AG08395 (cell line): ENCODE measurements at places on chromosomes 3 and 15.

DNA sequence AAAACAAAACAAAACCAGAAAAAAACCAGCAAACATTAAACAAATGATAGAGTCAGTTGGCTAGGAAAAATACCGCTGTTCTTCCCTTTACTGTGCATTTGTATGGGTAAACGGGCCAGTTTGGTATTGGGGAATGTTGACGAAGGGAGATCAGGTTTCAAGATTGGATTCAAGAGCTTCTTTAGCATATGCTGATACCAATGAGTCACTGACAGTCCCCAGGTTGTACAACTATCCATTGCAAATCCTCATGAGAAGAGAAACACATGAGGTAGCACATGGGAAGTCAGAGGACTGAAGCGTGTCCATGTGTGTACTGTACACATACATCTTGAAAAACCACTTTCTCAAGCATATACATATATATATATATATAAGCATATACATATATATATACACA is 25.6 kb downstream of the TIGIT start:
- peak; percentile 14 for DNase-seq

DNA sequence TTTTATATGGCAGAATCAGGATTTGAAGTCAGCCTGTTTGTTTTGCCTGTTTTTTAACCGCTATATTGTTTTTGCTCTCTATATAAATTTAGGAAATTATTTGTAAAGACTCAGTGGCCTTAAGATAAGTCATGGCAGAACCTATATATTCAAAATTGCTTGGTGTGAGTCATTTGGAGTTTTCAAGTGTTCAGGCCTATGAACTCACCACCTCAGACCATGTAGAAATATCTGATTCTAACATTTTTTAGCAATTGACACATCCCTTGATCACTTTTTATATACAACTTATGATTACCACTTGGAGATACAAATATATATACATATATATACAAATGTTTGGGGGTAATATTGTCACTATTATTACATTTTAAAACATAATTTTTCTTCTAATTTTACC is 95.7 kb downstream of the VGLL3 start:
- no peak for DNase-seq

DNA sequence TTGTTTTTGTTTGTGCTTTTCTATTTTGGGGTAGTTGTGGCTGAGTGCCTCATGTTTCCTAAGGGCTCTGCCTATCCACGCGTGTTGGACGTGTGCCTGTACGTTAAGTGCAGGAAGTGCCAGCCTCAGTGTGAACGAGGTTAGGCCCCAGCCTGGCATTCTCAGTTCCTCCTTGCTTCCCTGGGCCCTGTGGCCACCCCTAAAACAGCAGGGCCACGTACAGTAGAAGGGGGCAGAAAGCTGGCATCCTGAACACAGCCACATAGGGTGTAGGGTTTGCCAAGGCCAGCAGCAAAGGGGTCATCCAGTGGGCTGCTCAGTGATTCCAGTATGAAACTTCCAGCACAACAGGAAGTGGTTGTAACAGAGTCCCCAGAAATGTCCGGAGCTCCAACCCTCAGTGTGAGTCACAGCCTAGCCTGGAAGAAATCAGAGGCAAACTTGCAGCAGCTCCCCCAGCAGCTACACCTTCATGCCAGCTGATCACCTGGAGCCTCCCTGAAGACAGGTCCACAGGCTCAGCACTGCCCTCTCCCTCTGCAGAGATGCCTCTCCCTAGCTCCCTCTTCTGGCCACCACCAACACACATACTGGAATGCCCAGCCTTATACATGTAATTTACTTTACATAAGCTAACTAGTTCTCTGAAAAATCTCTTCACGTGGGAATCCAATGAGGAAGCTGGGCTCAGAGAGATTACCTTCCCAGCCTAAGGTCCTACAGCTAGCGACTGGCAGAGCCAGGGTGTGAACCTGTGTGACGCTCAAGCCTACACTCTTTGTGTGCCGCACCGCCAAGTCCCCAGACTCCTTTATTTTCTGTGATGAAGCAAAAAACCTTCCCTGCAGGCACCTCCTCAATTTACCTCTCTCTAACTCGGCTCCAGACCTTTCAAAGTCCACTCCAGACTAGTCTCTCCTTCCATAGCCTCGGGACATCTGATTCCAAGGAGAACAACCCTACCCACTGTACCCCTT is 26.6 kb downstream of the ILDR1 start:
- DNase-seq: peak; percentile 62

DNA sequence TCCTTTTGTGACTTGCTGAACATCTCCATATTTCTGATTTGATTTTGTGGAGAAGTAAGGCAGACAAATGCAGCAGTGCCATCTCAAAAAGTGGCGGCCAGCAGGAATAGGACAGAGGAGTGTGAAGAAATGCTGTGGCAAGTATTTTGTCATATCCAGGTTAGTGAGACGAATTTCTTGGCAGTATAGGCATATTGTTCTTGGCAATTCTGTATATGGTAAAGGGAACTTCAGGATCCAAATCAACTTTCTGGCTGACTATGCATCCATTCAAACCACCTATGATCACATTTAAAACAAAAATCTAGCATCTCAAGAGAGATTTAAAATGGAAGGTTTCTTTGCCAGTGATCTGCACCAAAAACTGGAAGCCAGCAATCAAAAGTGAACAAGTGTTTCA is 228.0 kb downstream of the DTWD1 start:
- DNase-seq: no peak

- DNase-seq: no peak
Measured at GRCh38 chr3:4517643-4518311, 24.6 kb downstream of the ITPR1 start.

GRCh38 chr3:78867409-78868372 is 900.1 kb downstream of the ROBO1 start:
- peak; percentile 11 for DNase-seq

- peak; percentile 19 for DNase-seq
Measured at GRCh38 chr15:52529341-52529924, 753 bp upstream of the MYO5A start.

GRCh38 chr3:133973249-133973980 is 56.3 kb downstream of the SLCO2A1 start:
- no peak for DNase-seq

DNA sequence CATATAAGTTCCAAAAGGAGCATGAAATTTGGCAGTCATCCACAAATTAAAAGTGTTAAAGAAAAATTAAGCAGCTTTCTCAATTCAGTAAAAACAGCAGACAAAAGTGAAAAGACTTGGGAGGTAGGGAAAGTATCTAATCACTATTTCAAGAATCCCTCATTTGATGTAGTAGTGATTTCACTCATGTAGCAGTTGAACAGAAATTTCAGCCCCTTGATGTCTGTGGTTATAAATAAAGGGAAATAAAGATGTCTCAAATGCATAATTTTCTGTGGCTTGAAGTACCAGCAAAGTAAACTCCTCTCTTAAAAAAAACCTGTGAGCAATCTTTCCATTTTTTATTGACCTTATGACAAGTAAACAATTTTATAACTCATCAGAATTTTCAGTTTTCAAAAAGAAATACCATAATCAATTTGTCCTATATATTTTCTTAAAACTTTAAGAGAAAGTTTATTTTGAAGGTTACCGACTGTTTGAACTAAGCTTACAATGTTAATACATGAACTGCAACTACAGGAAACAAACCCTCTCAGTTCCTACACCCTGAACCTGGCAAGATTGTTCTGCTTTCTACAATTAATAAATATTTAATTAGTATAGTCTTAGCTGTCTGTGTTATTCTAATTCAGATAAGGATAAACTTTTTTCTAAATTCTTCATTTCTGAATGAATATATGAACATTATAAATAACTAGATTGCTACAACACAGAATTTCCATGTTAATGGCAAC is 94.2 kb downstream of the CBLB start:
- no peak for DNase-seq

GRCh38 chr3:194078045-194078821 is 57.7 kb upstream of the HES1 start:
- DNase-seq: no peak

GRCh38 chr3:12165909-12166308 is 7.2 kb upstream of the TIMP4 start:
- no peak for DNase-seq

DNA sequence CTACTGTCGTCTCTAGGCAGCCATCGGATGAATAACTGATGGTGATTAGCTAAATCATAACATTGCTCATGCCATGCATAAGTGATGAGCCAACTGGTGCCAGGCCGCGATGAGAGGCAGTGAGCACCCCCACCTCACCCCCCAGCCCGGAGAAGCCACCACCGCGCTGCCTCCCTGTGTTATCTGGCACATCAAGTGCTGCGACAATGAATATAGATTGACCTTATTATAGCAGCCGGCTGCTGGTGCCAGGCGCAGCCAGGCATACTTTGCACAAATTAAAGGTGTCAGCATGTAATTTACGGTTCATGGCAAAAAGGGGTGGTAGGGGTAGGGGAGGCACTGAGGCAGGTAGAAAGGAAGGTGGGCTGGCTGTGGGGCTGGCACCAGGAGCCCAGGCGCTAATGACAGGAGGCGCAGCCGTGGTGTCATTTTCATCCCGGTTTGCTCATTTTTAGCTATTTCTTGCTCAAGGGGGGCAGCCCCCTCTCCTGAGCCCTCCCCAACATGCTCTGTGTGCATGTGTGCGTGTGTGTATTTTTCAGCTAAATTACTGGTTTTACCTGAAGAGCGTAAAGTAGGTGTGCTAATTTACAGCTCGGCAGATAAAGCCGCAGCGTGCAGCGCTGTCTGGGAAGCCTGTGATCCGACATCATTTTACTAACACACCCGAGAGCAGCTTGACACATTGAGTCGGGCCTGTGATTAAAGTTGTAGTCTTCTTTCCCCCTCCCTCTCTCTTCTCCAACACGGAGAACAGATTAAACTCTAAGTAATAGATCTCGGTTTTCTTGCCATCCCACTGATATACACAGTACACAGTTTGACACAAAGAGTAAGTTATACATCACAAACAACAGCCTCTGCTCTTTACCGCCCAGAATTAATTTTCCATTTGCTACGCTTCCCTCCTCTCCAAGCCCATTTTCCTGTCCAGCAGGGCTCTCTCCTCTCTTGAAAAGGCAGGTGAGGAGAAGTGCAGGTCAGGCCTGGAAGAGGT is 212.3 kb downstream of the RPLP1 start:
- no peak for DNase-seq

DNA sequence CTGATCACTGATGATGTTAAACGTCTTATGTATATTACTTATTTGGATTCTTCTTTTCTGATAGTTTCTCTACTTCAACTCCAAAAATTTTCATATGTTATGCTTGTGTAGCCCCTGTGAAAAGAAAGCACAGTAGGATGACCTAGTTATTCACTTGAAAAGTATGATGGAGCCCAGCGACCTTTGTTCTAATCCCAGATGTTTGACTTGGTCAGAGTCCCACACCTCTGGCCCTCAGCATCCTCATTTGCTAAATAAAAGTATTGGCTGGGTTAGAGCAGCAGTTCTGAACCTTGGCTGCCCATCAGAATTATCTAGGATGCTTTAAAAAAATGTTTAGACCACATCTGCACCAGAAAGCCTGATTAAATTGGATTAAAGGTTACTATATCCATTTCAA is 173.7 kb downstream of the ATG7 start:
- no peak for DNase-seq

GRCh38 chr3:113231827-113232253 is 20.5 kb downstream of the BOC start:
- DNase-seq: peak; percentile 78

DNA sequence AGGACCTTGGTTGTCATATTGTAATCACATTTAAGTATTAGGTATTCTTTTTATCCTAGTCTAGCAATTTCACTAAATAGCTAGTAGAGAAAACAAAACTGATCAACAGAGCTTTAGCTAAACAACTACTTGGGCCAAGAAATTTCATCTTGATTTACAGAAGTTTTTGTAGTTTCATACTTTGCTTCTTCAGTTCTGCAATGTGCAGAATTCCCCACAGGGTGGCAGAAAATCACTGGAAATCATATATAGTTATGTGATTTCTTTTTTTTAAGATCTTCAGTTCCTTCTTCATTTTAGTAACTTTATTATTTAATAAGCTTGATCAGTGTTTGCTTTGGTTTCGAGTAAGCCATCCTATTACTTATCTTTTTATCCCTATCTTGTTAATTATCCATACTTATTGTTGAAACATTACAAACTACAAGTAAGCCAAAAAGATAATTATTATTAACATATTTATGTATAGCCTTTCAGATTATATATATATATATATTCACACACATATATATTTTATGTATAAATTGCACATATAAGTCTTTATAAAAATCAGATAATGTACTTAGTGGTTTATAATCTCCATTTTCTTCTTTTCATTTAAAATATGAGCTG is 2.2 kb upstream of the BNIP2 start:
- DNase-seq: peak; percentile 25

DNA sequence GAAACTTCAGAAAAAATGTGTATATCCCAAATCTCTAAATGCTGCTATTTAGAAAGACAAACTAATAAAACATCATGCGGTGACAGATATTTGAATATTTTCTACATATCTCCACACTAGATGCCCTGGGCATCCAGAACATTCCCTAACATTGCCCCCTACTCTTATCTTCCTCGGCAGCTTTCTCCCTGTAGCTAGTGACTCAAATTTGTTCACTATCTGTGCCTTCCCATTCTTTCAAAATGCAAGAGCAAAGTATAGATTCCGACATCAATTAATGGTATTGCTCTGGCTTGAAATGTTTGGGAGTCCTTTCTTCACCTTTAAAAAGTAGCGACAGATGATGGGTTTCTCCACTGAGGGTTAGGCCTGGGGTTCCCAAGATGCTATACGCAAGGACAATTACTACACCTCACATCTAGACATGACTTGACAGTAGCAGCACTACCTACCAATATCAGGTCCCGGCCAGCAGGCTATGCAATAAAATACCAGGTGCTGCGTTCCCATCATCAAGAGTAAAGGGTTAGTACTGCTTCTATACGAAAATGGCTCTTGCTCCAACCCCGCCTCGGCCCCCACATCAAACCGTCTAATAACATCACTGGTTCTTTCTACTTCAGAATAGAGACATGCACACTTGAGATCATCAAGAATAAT is 631 bp downstream of the UBR1 start:
- peak; percentile 10 for DNase-seq

- DNase-seq: peak; percentile 51
Measured at GRCh38 chr3:158532099-158532734, 38.8 kb upstream of the MLF1 start.
